ENCODE measurements at places on chromosomes 4 and X.

DNA sequence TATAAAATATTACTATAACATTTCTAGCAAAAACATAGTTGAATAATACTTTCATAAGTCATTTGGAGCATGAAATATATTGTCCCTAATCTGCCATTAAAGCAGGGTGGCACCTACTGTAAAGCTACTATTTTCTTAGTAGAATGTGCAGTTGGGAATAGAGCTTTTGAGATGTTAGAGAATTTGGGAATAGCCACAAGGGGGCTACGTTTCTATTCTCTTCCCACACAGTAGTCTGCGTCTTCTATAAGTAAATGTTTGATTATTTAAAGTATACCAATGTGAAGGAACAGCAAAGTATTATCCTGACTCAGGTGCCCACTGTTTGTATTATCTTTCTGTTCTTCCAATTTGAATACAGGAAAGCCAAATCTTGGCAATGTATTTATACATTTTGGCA lies 323.2 kb upstream of the GIMD1 start:
- DNase-seq: no peak

GRCh38 chr4:32135642-32136041 lies 1415.5 kb downstream of the PCDH7 start:
- DNase-seq: no peak

DNA sequence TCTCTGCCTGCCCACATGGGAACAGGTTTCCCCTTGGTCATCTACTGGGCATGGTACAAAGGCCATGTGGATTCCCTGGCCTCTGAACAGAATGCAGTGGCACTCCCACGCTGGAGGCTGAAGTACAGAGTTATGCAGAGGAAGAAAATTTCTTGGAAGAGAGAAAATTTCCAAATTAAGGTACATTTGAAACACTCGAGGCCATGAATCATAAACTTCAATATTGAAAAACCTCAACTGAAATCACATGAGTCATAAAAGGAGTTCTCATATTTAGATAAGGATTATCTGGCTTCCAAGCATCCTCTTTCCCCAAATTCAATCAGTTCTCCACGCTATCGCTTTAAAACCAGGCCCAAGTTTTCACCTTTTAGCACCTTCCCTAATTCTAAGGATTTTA lies 28.1 kb upstream of the TXK start:
- no peak for DNase-seq

DNA sequence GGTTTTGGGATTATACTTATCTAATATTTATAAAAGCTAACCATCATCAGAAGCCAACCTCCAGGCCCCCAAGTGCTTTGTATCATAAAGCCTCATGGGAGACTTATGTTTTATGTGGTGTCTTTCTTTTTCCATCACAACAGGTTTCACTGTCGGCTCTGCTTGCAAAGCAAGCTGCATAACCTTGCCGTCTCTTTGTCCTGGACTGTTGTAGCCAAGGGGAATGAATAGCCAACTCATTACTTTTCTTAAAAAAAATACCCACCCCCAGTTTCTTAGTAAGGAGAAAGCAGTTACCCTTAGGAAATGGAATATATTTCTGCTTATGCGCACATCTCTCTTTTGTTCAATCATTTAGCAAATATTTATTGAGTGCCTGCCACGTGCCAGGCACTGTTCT lies 40.7 kb downstream of the FAM184B start:
- no peak for DNase-seq

DNA sequence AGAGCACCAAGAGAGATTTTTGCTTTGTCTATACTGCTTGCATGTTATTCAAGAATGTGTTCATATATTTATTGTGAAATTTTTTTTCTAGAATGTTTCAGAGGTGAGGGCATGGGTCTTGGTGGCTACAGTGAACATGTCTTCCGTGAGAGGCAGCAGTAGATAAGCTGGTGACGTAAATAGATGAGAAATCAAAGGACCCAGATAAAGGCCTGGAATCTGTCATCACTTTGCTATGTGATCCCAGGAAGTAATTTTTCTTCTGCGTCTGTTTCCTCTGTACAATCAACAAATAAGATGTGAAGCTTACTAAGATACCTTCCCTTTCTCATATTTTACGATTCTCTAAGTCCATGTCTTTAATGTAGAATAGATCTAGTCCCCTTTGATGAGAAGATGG lies 129.1 kb downstream of the COL4A6 start:
- no peak for DNase-seq

DNA sequence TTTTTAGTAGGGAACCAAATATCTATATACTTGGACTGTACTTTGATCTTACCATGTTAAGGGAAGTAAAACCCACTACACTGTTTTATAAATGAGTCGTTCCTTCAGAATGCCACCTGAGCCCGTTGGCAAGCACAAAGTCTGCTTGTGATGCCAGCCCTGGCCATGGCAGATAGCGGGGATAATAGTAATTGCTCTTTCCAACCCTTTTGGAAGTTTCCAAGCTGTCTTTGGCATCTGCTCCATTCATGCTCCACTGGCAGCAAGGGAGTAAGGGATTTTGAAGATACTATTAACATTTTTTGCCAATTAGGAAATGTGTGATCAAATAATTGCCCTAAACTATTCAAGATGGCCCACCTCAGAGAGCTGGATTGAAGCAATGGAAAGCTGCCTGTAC lies 689.2 kb upstream of the SLIT2 start:
- DNase-seq: no peak

DNA sequence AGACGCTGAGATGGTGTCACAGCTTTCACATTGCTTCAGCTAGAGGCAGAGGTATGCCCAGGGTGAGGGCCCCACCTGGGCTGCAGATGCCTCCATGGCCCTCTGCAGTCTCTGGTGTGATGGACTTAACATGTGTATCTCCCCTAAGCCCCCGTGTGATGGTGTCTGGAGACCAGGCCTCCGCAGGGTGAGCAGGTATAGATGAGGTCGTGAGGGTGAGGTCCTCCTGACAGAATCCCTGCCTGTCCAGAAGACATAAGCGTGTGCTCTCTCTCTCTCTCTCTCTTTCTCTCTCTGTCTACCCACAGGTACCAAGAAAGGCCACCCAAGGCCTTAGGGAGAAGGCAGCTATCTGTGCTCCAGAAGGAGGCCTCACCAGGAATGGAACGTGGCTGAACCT lies 50.9 kb downstream of the CPZ start:
- no peak for DNase-seq

GRCh38 chr4:8422327-8422726 lies 18.2 kb downstream of the ACOX3 start:
- DNase-seq: no peak

DNA sequence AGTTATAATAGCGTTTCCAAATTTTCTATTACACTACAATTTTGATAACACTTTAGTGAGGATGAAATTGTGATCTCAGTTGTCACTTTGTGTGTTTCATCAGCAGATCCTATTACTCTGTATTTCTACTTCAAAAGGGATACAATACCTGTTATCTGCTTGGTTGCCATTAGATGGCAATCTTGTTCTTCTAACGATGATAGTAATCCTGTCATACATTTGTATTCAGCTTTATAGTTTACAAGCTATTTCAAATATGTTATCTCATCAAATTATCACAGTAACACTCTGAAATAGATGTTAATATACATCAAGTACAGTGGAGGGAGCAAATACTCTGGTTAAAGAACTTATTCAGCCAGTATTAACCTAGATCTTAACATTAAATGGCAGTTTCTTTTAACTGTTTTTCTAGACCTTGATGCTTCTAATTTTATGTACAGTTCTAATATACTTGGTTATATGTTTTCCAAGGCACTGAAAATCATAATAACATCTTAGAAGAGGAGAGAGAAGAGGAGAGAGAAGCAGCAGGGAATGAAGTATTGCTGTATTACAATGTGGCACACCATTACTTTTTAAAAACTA lies 292.0 kb downstream of the CCSER1 start:
- no peak for DNase-seq

DNA sequence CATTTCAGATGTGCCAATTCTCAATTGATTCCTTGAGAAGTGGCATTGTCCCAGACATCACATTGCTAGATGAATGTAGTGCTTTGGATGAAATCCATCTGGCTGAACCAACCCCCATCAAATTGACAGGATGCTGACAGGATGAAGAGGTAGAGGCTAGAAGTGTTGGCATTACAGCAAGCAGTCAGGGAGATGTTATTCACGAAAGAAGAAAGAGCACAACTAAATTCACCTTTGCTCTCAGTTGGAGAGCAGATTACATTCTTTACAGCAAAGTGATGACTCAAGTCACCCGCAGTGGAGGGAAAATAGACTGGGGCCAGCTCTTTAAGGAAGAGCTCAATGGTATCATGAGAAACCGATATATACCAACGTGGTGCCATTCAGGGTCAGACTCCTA lies 259.6 kb downstream of the C4orf33 start:
- no peak for DNase-seq

GRCh38 chr4:7539659-7540058 lies 104.9 kb upstream of the PSAPL1 start:
- peak; percentile 66 for DNase-seq

DNA sequence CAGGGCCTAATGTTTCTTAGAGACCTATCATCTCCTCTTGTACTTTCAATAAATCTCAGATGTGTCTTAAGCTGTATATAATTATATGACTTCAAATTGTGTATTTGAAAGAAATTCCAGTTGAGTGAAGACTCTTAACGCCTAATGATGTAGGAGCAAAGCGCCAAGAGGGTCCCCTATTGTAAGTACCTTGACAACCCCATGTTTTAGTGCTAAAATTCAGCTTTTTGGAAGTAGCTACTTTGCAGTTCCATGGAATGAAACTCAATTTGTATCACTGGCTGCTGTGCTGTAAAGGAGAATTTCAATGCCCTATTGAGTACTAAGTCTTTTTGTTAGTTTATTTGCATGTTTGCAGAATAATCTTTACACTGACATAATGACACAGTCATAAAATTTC lies 1826.6 kb upstream of the AGA start:
- DNase-seq: no peak

DNA sequence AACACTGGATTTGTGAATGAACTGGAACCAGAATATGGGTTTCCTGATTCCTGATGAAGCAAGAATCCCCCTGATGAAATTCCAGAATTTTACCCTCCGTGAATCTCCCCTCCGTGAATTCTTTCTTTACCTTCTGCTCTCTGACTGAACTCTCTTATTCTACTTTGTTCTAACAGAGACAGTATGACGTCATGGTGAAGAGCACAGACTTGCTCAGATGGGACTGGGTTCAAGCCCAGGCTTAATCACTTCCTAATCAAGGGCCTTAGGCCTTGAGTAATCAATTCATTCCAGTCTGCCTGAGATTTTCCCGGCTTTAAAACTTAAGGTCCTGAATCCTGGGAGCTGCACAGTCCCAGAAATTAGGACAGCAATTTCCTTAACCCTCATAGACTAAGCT lies 64.5 kb downstream of the IQCM start:
- DNase-seq: no peak

DNA sequence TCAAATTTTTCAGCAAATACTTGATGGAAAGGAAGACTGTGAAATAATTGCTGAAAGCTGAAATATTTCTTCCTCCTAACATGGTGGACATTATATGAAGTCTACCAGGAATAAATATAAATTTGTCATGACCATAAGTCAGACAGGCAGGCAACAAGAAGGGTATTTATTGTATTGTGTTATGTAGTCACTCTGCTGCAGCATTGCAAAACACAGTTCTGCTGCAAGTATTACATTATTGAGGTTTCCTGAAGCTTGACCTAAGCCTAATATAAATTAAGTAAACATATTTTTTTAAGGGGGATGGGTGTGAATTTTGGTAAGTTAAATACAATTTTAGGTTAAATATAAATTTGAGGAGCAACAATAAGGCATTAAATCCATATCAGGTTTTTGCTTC lies 60.2 kb upstream of the MAOA start:
- DNase-seq: no peak

DNA sequence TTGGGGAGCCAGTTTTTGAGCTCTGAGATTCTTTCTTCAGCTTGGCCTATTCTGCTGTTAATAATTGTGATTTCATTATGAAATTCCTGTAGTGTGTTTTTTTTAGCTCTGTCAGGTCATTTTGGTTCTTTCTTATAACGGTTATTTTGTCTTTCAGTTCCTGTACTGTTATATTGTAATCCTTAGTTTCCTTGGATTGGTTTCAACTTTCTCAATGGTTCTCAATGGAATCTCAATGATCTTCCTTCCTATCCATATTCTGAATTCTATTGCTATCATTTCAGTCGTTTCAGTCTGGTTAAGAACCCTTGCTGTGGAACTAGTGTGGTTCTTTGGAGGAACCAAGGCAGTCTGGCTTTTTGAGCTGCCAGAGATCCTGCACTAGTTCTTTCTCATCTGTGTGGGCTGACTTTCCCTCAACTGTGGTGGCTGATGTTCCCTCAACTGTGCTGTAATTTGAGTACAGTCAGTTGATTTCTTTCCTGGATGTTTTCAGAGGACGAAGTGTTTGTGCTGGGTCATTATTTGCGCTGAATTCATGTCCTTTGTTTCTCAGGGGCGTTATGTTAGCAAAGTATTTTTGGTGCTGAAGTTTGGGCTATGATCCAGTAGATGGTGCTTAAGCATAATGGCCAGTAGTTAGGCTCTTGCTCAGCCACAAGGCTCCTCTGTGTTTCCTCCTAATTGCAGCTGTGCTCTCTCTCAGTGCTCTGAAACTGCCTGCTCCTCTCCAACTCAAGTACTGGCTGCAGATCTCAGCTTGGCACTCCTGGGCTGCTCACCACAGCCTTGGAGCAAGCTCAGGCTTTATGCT lies 27.5 kb downstream of the ENPEP start:
- no peak for DNase-seq

DNA sequence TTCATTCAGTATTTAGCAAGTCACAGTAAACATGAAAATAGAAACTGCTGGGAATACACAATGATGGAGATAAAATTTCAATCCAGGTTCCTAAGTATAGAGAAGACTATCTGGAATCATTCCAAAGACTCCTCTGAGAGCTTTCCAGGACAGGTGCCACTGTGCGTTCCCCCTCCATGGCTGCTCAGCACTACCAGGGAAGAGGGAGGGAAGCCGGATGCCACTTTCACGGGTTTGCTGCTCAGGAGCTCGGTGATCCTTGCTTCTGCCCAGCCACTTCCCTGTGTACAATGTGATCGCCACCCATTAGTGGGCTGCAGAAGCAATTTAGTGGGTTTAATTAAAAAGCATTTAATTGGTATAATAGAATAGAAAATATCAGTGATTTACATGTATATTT lies 94.5 kb downstream of the FNIP2 start:
- DNase-seq: no peak

GRCh38 chr4:57184378-57185029 lies 74.3 kb upstream of the IGFBP7 start:
- DNase-seq: no peak

- DNase-seq: no peak
These were observed 120.1 kb upstream of the MED14 start for GRCh38 chrX:40855411-40855810.

DNA sequence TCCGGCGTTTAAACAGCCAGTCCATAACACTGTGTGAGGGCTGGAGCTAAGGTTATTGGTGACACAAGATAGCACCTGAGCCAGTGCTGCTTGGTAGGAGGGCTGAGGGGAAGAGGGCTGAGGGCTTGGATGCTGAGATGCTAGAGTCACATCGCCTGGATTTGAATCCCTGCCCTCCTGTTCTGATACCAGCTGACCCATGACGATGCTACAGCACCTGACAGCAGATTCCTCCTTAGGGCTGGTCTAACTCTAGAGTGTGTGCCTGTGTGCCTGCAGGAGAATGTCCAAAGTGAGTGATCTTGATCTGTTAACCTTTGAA lies 102.5 kb downstream of the PTTG2 start:
- no peak for DNase-seq
